ENCODE measurements at places on chromosomes 7 and 10. TPM values are rescaled to one million over a fixed set of nuclear protein-coding genes. Genes with fewer than 3 reads are reported as not detected.

- DNase-seq, result no peak
Observed at GRCh38 chr7:15972862-15973275, 286.4 kb upstream of the MEOX2 start.

Gene CCDC146
- total RNA-seq, result 6.1 TPM

- DNase-seq, result peak; percentile 4
Observed at GRCh38 chr10:123245264-123245663, 91.1 kb downstream of the BUB3 start.

Gene SPDYE6
- total RNA-seq, result not detected

Gene HTRA1
- total RNA-seq, result 12.2 TPM

GRCh38 chr7:22181663-22182062 lies 175.3 kb downstream of the RAPGEF5 start:
- DNase-seq, result no peak

GRCh38 chr7:158239290-158239981 lies 348.2 kb downstream of the PTPRN2 start:
- DNase-seq, result no peak

Gene ARPC1A
- 154 TPM for total RNA-seq

Gene EIF3A
- total RNA-seq, result 133 TPM

DNA sequence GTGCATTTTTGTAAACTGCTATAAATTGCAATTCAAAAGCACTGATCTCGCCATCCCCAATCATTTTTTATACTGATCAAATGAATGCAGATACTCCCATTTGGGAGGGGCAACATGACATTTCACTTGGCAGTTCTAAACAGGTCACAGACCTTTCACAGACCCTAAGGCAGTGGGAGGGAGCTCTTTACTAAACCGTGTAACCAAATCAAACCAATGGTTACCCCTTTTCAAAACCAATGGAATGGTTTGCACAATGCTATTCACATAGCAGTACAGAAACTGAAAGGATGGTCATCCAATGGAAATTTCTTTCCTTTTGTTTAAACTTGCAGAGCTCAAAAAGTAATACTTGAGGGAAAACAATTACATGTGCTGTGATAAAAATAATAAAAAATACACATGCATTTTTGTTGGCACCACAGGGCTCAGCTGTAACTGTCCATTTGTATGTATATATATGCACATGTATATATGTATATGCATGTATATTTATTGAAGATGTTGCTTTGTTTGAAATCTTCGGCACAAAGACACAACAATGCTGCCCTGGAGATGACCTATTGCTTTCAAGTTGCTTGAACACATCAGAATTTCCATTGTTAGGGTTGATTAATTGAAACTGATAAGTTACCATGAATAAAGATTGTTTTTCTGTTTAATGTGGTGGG lies 14.0 kb downstream of the PTF1A start:
- no peak for DNase-seq

Gene INA
- 9.7 TPM for total RNA-seq

Gene AZGP1
- not detected for total RNA-seq

All from neural progenitor cell (in vitro differentiated cells).